ENCODE measurements at places on chromosomes 12 and 14.

GRCh38 chr14:101859538-101859902 lies 98.0 kb downstream of the PPP2R5C start:
- DNase-seq: no peak

- DNase-seq: no peak
Measured at GRCh38 chr12:49696723-49697122, 10.5 kb downstream of the FMNL3 start.

GRCh38 chr14:24196071-24197055 lies 1.1 kb upstream of the TM9SF1 start:
- DNase-seq: no peak

DNA sequence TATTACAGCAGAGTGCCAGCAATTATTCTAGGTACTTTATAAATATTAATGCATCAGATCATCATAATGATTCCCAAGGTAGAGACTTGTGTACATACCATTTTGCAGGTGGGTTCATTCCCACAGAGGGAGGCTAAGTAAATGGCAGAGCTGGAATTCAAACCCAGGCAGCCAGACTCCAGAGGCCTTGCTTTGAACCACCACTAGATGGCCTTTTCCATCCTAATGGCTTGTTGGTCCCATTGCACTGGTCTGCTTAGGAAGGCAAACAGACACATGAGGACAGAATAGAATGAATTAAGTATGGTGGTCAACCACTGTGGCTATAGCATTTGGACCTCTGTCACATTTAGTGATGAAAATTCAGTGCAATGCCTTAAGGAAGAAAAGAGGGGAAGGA lies 158.7 kb downstream of the METTL25 start:
- DNase-seq: no peak

DNA sequence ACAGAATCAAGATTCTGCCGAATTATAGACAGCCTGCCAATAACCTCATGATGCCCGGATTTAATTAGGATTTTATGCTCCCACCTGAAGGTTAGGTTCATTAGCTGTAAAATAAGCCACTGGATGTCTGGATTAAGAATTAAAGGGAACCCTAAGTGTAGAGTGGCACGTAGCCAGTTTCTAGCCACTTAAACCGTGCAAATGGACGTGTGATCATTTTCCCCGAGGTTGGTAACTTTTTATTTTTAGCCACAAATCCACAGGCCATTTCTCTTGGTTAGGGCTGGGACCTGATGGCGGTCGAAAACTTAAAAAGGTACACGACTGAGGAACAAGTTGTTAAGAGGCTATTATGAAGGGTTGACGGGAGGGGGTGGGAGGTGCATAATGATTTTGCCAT lies 127.3 kb upstream of the TMPO start:
- no peak for DNase-seq

DNA sequence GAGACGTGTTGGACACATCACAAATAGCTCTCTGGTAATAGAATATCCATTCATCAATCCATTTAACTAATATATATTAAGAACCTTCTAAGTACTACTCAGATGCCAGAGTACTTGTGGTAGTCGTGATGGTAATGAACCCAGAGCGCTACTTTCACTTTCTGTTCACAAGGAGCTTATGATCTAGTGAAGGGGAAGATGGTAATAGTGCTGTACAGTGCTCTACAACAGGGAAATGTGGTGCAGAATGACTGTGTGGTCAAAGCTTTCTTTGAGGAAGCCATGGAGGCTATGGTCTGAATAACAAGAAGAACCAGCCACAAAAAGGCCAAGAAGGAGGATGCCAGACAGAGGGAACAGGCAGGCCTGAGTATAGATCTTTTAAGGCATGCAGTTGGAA lies 212.0 kb downstream of the PTPRO start:
- DNase-seq: no peak

GRCh38 chr12:10147714-10148403 lies 17.9 kb upstream of the CLEC7A start:
- DNase-seq: no peak

- DNase-seq: no peak
Measured at GRCh38 chr12:43288671-43289425, 263.2 kb downstream of the ADAMTS20 start.

DNA sequence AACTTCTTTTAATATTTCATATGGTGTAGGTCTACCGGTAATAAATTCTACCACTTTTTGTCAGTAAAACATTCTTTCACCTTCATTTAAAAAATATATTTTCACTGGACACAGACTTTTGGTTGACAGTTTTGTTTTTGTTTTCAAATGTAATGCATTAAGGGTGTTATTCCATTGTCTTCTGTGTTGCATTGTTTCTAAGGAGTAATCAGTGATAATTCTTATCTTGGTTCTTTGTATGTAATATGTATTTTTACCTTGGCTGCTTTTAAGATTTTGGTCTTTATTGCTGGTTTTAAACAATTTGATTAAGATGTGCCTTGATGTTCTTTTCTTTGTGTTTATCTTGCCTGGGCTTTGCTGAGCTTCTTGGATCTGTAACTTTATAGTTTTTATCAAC lies 4.1 kb downstream of the MAP1LC3B2 start:
- DNase-seq: no peak

DNA sequence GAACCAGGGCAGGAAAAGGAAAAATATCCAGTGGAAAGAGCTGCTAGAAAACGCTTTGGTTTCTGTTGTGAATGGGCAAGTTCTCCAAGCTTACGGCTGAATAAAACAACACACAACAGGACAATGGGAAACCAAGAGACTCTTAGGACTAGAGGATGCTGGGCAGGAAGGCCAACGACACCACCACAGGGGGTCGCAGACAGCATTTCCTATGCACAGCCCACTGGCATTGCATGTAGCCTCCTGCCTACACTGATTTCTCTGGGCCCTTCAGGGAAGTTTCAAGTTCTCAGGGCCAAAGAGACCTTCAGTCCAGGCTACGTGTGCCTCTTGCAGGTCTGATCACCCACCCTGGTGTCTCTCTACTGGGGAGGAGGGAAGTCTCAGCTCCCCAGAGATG lies 108.0 kb downstream of the RIMBP2 start:
- DNase-seq: no peak

DNA sequence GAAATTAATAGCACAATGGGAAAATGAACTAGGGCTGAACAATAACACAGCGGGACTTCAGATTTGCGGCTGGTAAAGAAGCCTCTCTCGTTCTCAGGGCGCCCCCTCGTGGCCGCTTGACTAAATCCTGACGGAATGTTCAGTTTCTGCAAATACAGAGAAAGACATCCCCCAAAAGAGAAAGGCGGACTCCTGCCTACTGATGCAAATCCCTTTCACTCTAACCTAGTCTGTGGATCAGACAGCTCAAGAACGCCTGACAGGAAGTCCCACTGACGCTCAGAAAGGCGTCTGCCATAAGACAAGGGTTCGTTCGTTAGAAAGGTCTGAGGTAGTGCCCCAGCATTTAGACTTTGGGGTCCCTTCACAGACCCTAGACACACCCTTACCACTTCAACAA lies 2.5 kb downstream of the NUAK1 start:
- DNase-seq: peak; percentile 68

- no peak for DNase-seq
Measured at GRCh38 chr12:80192087-80192486, 92.8 kb downstream of the OTOGL start.

DNA sequence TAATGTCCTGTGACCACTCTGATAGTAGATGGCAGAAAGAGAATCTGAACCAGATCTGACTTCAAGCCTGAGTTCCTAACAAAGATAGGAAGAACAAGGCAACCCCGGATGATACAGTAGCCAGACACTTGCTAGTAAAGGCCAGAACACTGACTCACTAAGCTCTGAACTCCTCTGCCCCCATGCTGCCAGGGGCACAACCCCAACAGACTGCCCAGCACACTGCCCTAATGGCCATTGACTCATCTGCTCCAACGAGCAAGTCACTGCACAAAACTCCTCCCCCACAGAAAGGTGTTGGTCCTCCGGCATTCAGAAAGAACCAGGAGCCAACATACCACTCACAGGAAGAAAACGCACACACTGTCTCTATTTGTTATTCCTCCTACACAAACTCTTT lies 179.6 kb upstream of the NUDT4 start:
- DNase-seq: no peak

DNA sequence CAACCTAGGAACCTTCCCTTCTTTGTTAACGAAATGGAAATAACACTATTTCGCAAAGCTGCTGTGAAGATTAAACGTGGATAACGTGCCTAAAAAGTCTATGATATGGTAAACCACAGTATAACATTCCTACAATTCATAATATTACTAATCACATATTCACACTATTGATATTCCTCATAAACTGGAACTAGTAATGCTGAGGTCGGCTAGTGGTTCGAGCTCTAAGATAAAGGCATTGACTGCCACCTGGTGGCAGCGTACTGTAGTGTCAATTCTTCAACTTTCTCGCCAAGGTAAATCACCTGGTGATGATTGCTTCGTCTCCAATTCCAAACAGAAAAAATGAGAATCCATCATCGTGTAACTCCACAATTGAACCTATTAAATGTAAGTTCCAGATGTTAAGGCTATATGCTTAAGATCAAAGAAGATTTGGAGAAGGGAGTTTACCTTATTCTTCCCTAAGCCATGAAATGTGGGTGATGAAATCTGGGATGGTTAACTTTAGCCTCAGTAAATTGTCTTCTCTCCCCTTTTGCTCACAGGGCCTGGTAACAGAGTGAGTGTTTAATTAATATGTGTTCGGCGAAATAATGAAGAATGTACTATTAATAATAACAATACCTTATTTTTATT lies 197.5 kb upstream of the TMEM132C start:
- DNase-seq: peak; percentile 63

GRCh38 chr12:100474617-100475016 lies 951 bp downstream of the NR1H4 start:
- DNase-seq: no peak

DNA sequence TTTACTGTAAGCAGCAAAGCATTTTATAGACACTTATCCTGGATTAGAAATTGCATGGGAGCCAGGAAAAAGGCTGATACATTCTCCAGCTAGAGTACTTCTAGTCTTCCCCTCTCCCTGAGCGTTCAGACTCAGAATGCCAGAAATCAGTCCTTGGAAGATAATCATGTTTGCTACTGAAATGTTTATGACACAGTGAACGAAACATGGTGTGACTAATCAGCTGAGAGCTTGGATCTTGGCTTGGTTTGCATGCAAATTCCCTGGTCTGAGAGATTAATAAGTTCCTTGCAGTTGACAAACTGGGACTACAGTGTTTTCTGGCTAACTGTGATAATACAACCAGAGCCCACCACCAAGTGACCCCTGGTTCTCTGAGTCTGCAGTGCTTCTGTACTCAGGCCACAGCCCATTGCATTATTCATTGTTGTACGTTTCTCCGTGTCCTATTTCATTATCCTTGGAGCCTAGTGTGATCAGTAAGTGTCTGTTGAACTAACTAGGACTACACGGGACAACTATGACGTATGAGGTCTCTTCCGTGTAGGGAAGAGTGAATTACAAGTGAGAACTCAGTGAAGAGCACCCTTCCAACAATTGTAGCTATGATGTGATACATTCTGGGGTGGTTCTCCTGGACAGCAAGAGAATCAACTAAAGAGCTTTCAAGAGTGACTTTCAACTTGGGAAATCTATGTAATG lies 34.6 kb upstream of the EVL start:
- no peak for DNase-seq

DNA sequence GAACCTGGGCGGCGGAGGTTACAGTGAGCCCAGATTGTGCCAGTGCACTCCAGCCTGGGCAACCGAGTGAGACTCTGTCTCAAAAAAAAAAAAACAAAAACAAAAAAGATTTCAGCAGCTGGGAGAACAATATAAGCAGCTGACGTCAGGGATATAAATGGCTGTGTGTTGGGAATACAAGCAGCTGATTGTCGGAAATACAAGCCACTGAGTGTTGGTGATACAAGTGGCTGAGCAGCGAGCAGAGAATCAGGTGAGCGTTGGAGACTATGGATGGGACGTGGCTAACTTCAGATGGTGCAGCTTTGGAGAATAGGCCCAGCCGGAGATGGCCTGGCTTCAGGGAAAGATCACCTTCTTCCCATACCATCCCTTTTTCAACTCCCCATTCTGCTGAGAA lies 32.0 kb downstream of the PSEN1 start:
- no peak for DNase-seq

DNA sequence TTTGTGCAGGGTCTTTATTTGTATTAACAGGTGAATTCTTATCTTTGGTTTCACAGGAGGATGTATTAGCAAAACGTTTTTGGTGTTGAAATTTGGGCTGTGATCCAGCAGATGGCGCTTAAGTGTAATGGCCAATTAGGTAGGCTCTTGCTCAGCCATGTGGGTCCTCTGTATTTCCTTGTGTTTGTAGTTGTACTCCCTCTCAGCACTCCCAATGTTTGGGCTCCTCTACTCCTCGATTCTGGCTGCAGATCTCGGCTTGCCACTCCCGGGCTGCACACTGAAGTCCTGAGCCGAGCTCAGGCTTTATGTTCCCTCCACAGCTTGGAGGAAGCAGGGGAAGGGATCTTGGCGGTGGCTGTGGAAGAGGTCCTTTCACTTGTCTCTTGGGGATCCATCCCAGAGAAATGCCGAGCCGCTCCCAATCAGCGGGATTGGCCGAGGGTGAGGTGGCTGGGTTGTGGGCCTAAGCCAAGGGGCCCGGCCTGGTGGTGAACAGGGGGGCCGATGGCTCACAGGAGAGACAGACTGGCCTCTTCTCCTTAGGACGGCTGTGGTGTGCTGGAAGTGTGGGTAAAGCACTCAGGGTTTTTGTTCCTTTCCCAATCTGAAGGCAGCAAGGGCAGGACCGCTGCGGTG lies 133.7 kb downstream of the AEBP2 start:
- DNase-seq: peak; percentile 37

GRCh38 chr12:26266881-26267280 lies 71.5 kb downstream of the SSPN start:
- DNase-seq: no peak

DNA sequence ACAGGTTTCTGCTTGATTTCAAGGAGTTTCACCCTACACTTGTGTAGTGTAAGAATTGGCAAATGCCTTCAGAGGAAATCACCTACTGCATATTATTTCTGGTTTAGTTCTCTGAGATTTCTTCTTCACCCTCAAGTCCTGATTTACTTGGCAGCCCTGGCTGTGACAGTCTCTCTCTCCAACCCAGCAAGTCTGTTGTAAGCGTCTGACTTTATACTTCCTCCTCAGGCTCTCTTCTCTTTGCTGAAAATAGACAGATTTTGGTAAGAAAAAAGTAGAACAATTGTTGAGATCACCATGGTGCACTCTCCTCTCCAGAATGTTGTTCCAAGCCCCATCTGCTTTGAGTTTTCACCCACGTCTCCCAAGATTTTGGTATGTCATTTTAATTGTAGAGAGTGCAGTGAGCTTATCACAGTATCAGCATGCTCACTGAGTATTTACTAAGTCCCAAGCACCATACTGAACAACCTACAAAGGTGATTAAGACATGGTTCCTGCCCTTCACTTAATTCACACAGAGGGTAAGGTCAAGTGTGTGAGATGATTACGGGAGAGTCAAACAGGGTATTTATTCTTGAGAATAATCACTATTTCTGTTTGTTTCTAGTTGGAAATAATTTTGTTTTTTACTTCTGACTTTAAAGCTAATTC lies 148.7 kb downstream of the MDGA2 start:
- no peak for DNase-seq

GRCh38 chr12:2650261-2651067 lies 144.3 kb upstream of the FKBP4 start:
- no peak for DNase-seq

- DNase-seq: no peak
Measured at GRCh38 chr14:101137234-101137633, 233.7 kb upstream of the RTL1 start.

- DNase-seq: no peak
Measured at GRCh38 chr14:74613211-74613914, 1.3 kb upstream of the LTBP2 start.
